ENCODE measurements at places on chromosomes 7 and 10.
A peak's percentile ranks its signal among the peaks of the same experiment; 100 is the strongest.

DNA sequence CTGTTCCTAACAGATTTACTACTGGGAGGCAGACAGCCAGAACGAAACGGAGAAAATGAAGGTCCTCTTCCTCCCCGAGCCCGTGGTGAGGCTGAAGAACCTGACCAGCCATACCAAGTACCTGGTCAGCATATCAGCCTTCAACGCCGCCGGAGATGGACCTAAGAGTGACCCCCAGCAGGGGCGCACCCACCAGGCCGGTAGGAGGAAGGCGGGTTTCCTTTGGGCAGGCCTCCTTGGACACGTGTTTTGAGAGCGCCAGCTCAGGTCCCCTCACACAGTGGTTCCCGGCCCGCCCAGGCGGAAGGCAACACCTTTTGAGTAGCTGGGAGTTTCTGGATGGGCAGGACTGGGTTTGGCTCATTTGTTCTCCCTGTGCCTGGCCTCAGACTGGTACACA is 474.0 kb upstream of the FOXK1 start:
- DNase-seq = no peak

GRCh38 chr7:11591943-11592342 is 240.1 kb downstream of the THSD7A start:
- DNase-seq = no peak

DNA sequence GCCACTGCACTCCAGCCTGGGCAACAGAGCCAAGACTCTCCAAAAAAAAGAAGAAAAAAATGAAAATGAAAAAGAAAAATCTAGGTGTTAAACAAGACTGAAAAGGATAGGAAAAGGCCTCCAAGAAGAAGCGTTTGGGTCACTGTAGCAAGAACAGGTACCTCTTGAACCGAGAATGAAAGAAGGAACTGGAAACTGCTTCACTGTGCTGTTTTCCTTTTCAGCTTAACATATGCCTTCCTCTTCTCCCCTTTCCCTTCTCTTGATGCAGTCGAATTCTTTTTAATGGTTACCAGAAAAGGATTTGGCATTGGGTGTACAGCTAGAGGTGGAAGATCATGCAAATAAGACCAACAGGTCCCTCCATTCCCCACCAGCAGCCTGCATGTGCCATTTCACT is 28.1 kb downstream of the LRRC4 start:
- no peak for DNase-seq

- DNase-seq = no peak
Observed at GRCh38 chr10:27564880-27565279, 60.8 kb downstream of the RAB18 start.

DNA sequence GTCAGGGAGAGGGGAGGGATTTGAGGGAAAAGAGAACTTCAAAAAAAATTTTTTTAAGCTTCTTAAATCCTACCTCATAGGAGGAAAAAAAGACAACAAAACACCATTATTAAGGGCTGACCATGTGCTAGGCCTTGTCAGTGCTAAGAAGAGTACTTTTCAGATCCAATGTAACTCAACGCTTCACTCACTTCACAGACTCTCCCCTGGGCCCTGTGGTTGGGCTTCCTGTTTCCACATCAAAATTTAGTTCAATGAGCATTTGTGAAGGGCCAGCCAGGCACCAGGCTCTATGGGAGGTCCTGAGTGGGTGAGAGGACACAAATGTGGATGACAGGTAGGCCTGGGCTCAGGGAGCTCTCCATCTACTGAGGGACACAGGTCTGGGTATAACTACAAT is 249.8 kb downstream of the PTEN start:
- no peak for DNase-seq

GRCh38 chr7:132377015-132377414 is 199.3 kb downstream of the PLXNA4 start:
- no peak for DNase-seq

- no peak for DNase-seq
Observed at GRCh38 chr7:131104596-131105293, 222.9 kb upstream of the MKLN1 start.

- no peak for DNase-seq
Observed at GRCh38 chr10:70302292-70302691, 18.5 kb upstream of the NPFFR1 start.

- DNase-seq = peak; percentile 24
Observed at GRCh38 chr7:43362652-43363034, 220.3 kb upstream of the STK17A start.

DNA sequence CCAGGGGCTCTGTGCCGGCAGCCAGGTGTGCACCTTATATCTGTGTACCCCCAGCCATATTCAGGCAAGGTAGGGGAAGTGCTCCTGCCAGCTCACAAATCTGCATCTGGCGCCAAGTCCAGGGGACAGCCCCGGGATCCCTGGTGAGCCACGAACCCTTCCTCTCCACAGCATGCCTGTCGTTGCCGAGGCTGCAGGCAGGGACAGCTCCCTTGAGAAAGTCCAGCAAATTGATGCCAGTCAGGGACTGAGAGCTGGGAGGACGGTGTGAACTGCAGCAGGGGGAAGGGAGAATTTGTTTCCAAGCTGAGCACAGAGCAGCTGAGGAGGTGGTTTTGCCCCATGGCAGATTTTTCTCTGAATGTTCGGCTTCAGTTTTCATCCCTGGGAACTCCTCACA is 919 bp downstream of the PLA2G12B start:
- no peak for DNase-seq
